ENCODE measurements at places on chromosomes 1 and 21.

- DNase-seq: no peak
Observed at GRCh38 chr1:37944816-37945215, 2.0 kb downstream of the INPP5B start.

GRCh38 chr1:57204091-57204490 lies 219.8 kb downstream of the DAB1 start:
- no peak for DNase-seq

GRCh38 chr21:25904044-25904695 lies 169.4 kb downstream of the GABPA start:
- DNase-seq: no peak

GRCh38 chr1:74399249-74399648 lies 113.2 kb downstream of the LRRC53 start:
- DNase-seq: no peak

GRCh38 chr21:40053007-40053406 lies 185.8 kb downstream of the PCP4 start:
- no peak for DNase-seq

- no peak for DNase-seq
Observed at GRCh38 chr1:194295685-194296084, 1109.3 kb upstream of the B3GALT2 start.

DNA sequence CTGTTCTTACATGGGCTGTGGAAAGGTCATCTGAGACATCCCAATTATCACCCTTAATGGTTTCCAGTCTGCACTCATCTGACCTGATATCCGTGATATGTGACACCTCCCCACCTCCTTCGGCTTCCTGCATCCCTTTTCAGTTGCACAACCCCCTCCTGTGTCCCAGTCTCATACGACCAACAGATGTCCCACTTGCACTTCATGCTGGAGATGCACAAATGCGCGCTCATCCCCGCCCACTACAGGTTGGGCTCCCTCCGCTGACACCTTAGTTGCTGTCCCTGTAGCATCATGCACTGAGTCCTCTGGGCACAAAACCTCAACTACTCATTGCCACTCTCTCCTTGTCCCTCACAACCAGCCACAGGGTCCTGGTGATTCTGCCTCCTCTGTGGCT lies 94.4 kb downstream of the MIS18A start:
- no peak for DNase-seq

GRCh38 chr1:160646711-160647328 lies at the start of gene SLAMF1:
Gene SLAMF1, minus strand, starts transcription at chr1:160647044. Its CDS starts 99 bp downstream, at chr1:160646945.
- DNase-seq: peak; percentile 80

GRCh38 chr1:24417681-24418080 lies 2.1 kb downstream of the NIPAL3 start:
- no peak for DNase-seq

- DNase-seq: peak; percentile 8
Observed at GRCh38 chr21:36589352-36589971, 109.5 kb upstream of the SIM2 start.

- no peak for DNase-seq
Observed at GRCh38 chr1:30765556-30766434, 8.2 kb upstream of the LAPTM5 start.

GRCh38 chr1:181179987-181180365 lies 91.5 kb downstream of the IER5 start:
- DNase-seq: peak; percentile 88
